Fibroblast of upper back skin (primary cell): ENCODE measurements at places on chromosomes 6 and 20.
A peak's percentile ranks its signal among the peaks of the same experiment; 100 is the strongest.

- DNase-seq = peak; percentile 46
Observed at GRCh38 chr6:142478117-142478516, 176.3 kb downstream of the ADGRG6 start.

- DNase-seq = no peak
Observed at GRCh38 chr6:118562248-118562647, 14.2 kb downstream of the PLN start.

DNA sequence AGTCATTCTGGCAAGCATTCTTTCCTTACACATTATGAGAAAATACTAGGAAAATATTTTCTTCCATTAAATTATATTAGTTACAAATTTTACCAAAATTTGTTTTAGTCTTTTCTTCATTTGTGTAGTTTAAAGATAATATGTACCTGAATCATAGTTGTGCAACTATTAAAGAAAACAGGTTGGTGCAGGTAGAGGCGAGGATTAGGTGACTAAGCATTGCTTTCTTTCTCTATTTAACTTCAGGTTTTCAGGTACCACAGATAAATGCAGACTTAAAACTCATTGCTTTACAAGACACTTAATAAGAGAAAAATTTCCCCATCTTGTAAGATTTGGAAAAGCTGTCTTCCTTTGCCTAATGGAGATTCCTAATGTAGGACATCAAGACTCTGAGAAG, 1175.5 kb upstream of the ADGRB3 start:
- DNase-seq = no peak

GRCh38 chr20:21507400-21508229, 6.2 kb downstream of the NKX2-2 start:
- DNase-seq = no peak

- DNase-seq = peak; percentile 92
Observed at GRCh38 chr20:17925141-17925939, 43.3 kb downstream of the SNX5 start.

GRCh38 chr20:38827770-38828281, 22.3 kb downstream of the PPP1R16B start:
- DNase-seq = no peak

- DNase-seq = no peak
Observed at GRCh38 chr20:2739042-2739398, 46.4 kb downstream of the EBF4 start.

DNA sequence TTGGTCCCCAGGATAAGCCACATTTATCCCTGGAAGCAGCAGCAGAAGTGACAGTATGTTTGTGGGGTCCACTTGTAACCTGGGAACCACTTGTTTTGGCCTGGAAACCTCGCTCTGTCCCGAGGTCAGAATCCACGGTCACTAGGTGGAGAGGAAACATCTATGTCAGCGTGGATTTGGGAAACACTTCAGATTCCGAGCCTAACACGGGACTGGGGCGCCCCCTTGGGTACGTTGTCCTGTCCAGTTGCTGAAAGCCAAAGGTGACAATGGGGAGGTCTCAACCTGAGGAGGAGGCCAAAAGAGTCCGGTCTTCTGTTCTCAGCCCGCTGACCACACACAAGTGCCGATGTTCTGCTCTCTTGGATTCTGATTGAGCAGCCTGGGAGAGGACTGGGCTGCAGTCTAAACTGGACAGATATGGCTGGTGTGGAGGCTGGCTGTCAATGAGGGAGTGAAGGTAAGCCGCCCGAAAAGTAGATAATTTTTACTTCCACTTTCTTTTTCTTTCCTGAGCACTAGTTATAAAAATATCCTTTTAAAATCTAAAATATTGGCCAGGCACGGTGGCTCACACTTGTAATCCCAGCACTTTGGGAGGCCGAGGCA, 4.9 kb upstream of the ZFP57 start:
- DNase-seq = no peak

DNA sequence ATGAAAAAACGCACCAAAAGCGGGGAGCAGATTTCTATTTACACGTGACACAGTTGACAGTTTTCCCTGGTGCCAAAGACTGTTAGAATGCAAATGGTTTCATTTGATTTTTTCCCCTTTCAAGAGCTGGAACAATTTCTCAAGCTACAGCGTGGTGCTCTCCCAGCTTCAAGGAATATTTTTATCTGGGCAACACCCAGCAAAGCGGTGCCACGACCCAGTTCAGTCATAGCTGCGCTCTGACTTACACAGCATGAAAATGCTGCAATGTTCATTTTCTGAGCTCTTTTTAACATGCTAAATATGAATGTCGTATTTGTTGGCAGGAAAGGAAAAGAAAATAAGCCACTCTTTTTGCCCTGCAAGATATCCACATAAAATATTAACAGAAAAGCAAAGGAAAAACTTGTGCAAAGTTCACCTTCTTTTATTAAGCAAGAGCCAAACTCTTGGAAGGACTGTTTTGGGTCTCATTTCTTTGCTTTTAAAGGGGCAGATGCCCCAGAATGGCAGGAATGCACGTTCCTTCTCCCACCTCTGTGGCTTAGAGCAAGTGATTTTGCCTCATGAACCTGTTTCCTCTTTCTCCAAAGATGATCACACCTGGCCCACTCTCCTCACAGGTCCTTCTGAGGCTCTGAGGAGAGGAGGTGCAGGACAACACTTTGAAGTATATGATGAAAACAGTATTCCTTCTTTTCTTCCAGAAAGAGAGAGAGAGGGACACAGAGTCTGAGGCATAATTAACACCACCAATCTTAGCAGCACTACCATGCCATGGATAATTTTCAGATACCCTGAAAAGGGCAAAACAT, 47.0 kb downstream of the TTI1 start:
- no peak for DNase-seq

GRCh38 chr6:7087491-7087979, 20.2 kb upstream of the RREB1 start:
- no peak for DNase-seq

DNA sequence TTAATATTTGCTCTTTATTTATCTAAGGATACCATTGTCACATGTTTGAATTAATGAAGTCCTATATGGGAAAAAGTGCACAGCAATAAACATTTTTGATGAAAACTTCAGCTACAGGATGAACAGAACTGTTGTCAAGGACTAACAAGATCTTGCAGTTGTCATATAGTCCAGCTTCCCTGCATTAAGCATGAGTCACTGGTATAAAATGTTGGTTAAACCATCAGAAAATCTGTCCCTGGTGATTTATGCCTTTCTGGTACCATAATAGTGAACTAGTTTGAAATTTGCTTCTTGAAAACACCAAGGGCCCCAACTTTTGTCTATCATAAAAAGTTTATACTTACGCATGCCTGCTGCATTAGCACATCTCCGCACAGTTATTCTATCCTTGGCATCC, 60.4 kb upstream of the RSPO3 start:
- peak; percentile 83 for DNase-seq

- DNase-seq = no peak
Observed at GRCh38 chr6:130993292-130993765, 69.7 kb downstream of the EPB41L2 start.

DNA sequence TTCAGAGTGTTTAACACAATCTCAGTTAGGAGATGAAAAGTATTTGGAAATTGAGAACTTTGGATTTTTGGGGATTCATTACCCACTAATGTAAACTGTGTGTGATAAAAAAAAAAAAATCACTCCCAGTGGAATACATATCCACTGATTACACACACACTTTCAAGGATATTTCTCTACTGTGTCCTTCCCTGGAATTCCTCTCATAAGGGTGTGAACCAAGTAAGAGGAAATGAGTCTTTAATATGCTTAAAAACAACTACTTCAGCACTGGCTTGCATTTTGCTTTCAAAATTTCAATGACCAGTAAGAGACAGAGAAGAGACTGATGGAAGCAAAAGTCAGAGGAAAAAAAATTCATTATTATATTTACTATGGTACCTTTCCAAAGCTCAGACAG, 24.5 kb upstream of the MYCT1 start:
- peak; percentile 16 for DNase-seq

DNA sequence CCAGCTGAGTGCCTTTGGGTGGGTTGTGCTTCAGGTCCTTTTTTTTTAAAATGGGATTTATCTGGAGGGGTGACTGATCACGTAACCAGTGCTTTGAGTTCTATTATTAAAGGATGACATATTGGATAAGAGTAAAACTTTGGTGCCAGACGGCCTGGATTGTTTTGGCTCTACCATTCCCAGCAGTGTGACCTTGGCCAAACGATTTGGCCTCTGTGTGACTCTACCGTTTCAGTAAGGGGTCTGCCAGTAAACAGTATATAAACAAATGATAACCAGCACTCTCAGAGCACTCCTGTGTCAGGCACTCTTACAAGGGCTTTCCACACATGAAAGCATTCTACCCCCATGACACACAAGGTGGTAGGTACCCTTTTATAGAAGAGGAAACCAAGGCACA, 8.7 kb downstream of the SCRT2 start:
- DNase-seq = no peak

DNA sequence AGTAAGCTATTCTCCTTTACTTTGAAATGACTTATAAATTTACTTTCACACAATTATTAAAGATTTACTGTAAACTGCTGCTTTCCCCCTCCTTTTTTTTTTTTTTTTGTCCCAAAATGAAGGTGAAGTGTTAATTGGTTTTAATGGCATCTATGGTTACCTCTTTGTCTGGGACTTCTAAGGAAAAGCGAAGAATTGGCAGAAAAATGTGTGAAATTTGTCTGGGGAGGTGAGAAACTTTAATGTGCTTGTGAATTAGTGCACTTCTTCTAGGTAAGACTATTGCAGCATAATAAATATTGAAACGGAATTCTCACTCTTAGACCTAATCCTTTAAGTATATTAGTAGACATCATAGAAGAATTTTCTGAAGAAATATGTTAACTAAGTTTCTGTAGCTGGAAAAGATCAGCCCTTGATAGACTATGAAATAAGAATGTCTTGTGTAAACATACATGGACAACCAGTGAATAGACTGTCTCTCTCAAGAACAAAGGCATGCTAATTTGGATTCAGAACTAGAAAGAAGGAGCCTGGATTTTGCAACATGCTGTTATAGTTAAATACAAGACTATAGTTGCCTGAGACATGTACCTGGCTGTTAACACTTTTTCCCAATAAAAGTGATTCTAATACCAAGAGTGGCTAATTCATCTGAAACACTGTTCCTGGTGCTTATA, 23.9 kb downstream of the FLRT3 start:
- no peak for DNase-seq
